ENCODE measurements at places on chromosomes 1 and 21.

DNA sequence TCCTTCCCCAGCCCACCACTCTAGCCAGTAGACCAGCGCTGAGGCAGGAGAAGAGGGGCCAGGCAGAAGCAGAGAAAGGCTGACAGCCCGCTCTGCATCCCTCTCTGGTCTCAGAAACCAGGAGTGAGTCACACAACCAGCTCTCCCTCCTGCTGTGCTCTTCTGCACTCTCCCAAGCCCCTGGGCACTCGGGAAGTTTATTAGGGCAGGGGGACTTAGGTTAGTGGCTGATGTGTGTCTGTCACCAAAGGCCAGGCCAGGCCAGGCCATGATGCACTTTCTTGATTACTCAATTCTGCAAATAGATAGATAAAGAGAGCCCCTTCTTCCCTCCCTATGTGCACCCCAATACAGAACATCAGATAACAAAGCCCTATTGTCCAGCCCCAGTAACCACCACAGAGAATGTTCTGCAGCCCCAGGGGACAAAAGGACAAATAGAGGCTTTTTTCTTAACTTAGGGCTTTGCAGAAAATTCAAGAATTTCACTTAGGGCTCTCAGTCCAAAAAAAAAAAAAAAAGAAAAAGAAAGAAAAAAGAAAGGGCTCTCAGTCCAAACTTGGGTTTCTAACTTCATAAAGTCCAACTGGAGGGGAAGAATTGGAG lies 52.9 kb upstream of the CNTN2 start:
- no peak for DNase-seq

GRCh38 chr1:111647736-111648135 lies 28.1 kb downstream of the RAP1A start:
- peak; percentile 27 for DNase-seq

GRCh38 chr1:8578936-8579335 lies 238.5 kb downstream of the RERE start:
- no peak for DNase-seq

DNA sequence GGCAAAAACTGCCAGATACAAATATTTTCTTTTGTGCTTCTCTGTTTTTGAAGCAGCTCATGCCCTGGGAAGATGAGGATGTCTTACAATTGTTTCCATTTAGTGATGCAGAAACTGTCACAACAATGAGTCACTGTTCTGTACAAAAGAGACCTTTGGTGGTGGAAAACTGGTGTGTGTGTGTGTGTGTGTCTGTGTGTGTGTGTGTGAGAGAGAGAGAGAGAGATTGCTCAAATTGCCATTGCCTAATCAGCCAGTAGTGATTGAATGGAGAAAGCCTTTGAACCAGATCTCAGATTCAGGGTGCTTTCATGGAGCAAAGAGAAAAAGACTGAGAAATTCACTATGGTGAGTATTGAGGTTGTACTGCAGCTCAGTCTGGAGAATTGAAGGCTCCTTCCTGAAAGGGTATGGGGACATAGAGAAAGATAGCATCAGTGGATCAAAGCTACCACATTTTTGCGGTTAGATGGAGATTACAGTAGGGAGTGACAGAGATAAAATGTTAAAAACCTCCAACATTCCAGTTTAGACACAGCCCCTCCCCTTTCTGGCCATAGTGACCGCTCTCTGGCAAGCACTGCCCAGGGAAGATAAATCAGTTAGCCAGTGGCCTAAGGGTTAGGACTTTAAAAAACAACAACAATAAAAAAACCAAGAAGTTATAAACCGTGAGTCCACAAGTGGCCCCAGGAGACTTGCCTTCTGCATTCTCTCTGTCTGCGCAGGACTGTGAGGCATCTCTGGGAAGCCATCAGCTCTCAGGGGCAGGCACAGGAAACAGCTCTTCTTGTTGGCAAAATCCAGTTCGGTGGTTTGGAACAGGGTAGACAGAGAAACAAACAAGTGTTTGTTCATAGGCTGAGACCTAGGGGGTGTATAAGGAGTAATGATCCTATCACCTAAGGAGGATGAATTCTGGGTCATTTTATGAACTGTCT lies 406.5 kb downstream of the DUSP10 start:
- DNase-seq, result no peak

DNA sequence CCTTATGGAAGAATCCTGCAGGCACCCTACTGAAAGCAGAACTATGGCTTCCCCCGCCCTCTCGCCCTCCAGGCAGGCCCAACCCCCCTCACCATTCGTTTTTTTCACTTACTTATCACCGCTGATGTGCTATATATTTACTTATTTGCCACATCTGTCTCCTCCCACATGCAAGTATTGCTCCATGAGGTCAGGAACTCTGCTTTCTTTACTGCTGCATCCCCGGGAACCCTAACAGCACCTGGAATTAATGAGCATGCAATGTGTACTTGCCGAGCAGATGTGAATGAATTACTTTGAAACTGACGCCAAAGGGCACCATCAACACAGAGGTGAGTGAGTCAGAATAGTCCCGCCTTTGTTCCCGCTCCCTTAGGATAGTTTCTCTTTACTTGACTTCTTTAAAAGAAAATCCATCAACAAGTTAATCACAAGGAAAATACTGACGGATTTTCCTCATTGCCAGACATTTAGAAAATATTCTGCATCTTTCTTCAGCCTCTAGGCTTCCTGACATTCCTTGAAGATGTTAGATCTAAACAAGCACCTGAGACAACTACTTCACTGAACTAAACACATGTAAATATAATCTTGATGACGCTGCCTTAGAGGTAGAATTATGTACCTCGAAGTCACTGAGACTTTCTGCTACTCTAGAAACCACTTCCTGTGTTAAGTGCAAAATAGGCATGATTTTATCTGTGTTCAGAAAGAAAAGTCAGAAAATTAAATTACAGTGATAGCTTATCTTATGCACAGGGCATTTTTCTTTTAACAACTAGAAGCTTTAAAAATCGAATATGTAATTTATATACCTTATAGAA lies 17.5 kb upstream of the RAB4A start:
- DNase-seq, result peak; percentile 70

DNA sequence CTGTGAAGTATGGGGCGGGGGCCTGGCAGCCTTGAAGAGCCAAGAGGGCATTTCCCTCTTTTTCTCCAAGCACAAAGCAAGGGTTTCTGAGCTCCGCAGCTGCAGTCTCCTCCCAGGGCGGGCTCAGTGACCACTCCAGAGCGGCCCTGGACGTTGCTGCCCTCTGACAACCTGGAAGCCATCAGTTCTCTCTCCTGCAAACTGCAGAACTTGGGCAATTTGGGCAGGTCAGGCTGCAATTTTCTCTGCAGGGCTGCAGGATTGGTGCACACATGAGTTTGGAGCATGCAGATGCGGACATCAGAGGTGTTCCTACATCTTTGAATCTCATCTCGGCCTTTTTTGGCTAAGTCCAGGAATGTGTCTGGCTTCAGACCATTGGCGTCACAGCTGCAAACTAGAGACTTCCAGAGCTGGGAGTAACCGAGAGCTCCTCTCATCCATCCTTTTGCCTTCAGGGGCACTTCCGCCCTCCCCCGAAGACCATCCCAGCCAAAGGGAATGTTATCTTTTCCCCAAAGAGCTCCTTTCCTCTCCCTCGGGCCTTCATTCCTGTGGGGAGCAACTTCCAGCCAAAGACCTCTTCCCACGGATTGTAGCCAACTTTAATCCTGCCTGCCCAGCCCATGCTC lies 139.6 kb upstream of the WNT4 start:
- DNase-seq, result no peak

DNA sequence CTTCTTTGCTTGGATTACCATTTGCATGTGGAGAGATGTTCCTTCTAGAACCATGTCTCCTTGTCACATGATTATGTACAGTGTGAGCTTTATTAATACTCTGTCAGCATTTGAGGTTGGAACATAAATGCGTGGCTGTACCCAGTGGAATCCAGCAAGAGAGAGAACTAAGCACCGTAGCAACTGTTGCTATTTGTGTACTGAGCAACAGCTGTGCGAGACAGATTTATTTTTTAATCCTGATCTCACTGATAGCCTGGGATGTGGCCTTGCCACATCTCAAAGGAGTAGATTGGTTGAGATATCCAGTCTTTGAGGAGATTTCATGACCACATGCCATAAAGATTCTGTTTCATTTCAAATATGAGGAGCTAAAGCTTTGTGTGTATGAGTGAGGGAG lies 43.4 kb downstream of the KIF1B start:
- DNase-seq, result no peak

DNA sequence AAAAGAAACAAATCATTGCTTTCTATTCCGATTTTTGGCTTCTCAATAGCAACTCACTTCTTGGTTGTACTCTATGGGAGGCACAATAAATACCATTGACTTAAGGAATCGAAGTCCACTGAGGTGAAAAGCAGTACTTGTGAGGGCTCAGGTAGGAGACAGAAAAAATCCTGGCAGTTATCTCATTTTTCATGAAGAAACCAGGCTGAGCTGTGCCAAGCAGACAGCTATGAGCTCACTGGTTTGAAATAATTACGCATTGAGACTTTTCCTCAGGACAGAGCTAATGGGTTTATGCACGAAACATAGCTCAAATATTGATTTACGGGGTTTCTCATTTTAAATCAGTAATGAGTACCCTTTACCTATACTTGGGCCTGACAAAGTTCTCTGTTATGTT lies 18.5 kb downstream of the COLGALT2 start:
- DNase-seq, result no peak

DNA sequence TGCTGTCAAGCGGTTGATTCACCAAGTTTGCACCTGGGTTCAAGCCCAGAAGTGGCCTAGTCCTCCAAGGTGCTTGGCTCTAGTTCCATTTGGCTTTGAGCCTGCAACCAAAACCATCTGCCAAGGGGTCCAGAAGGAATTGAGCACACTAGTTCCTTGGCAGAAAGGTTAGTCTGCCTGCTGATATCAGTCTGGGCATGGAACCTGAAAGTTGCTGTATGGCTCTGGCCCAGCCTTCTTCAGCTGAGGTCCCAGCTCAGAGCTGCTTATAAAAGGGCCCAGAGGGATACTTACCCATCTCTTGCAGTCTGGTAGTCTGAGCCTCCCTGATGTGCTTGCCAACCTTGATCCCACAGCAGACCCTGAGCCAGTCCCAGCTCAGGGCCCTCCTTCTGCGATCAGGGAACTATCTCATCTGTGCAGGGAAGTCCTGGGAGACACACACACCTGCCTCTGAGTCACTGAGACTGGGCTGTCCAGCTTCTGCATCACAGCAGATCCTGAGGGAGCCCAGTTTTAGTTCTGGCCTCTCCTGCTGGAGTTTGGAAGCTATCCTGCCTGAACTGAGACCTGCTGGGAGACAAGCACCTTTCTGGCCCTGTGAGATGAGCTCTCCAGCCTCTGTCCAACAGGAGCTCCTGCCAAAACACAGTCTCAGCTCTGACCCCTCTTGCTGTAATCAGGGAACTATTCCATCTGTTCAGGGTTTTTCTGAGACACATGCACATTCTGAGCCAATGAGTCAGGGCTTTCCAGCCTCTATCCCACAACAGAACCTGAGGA lies 75.8 kb downstream of the CTH start:
- DNase-seq, result no peak

GRCh38 chr1:197393105-197393504 lies 125.1 kb downstream of the CRB1 start:
- DNase-seq, result no peak

- DNase-seq, result no peak
Measured at GRCh38 chr1:27491748-27492700, 2.1 kb upstream of the WASF2 start.

DNA sequence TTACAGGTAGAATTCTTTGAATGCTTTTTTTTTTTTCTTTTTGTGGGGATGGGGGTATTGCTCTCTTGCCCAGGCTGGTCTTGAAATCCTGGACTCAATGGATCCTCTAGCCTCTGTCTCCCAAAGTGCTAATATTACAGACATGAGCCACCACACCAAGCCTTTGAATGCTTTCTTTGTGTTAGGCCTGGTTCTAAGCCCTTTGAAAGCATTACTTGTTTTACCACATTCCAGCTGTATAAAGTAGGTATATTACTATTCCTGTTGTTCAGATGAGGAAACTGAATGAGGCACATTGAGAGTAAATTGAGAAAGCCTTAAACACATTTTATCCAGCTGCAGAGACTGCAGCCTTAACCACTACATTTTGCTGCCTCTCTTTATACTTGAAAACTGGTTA lies 841.8 kb upstream of the ADGRL4 start:
- no peak for DNase-seq

DNA sequence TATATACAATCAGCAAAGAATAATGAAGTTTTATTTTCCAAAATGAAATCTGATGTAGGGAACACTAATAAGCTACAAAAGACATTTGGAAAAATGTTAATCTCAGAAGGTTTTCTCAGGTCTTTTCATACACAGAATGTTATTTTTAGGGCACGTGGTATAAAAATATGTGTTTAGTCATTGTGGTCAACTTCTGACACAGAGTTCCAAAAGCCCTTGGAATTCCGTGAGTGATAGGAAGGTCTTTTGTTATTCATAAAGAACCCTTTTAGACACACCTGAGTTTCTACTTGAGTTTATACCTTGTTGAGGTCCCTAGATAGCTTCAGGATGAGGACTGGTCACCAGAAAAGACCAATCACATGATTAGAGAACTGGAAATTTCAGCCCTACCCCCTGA lies 277.6 kb upstream of the NCAM2 start:
- no peak for DNase-seq

- DNase-seq, result no peak
Measured at GRCh38 chr1:54969879-54970278, 10.5 kb upstream of the TMEM61 start.

GRCh38 chr1:241934866-241935265 lies 22.7 kb upstream of the BECN2 start:
- DNase-seq, result no peak

DNA sequence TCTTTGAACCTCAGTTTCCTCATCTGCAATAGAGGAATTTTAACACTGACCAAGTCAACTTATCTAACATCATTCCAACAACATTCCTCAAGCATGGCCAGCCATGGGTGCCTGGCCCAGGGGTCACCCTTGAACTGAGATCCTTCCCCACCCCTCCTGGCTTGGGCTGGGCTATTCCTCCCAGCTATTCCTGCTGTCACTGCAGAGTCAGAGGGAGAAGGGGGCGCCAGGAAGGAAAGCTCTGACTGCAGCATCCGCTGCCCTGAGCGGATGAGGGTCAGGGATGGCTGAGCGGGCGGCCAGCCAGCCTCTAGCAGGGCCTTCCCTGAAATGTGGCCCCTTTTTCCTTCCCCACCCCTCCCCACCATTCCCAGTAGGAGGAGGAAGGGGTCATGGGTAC lies 3.1 kb downstream of the TINAGL1 start:
- no peak for DNase-seq

DNA sequence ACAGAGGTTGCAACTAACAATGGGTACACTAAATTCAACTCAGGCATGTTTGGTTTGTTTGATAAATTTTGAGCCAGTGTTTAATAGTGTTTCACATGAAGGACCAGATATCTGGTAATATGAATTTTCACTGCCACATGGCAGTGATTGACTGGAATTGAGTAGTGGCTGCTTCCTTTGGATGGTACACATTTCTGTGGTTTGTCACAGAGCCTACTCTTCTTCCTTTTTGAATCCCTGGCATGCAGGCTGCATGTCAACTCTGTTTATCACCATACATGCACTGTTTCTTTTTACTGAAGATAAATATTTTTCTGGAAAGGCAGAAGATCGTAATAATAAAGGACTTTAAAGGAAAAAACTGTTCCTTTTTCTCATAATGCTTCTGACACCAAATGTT lies 35.5 kb downstream of the SDCCAG8 start:
- DNase-seq, result no peak

GRCh38 chr1:53737648-53738204 lies 1.2 kb downstream of the GLIS1 start:
- DNase-seq, result no peak
